IMR-90 (cell line): ENCODE measurements at places on chromosomes 3 and 15. TPM values are rescaled to one million over a fixed set of nuclear protein-coding genes. Genes with fewer than 3 reads are reported as not detected.

GRCh38 chr3:131549340-131549739 is 46.6 kb upstream of the MRPL3 start:
- DNase-seq, result no peak

- no peak for DNase-seq
Observed at GRCh38 chr3:14539384-14539741, 779 bp downstream of the GRIP2 start.

DNA sequence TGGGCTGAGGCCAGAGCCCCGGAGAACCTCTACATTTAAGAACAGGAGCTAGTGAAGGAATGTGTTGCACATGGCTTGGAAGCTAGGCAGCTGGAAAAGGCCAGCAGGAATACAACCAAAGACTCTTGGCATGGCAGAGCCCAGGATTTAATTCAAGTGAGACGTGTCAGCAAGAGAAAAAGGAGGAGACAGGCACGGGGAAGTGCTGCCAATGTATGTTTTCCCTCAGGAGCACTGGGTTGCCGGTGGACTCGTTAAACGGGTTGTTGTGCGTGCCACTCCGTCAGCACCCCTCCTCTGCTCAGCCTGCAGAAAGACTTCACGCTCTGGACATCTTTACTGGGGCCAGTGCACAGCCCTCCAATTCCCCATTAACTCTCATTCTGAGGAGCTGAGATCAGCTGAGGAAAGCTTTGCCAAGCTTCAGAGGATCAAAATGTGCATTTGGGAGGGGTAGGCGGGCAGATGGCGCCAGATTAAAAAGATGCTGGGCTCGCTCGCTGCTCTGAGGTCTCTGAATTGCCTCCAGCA is 103.7 kb downstream of the PDZRN3 start:
- peak; percentile 16 for DNase-seq

- no peak for DNase-seq
Observed at GRCh38 chr3:119944091-119944490, 150.2 kb downstream of the GSK3B start.

- no peak for DNase-seq
Observed at GRCh38 chr3:65728138-65728537, 310.6 kb downstream of the MAGI1 start.

- no peak for DNase-seq
Observed at GRCh38 chr3:194387276-194387675, 11.8 kb downstream of the GP5 start.

DNA sequence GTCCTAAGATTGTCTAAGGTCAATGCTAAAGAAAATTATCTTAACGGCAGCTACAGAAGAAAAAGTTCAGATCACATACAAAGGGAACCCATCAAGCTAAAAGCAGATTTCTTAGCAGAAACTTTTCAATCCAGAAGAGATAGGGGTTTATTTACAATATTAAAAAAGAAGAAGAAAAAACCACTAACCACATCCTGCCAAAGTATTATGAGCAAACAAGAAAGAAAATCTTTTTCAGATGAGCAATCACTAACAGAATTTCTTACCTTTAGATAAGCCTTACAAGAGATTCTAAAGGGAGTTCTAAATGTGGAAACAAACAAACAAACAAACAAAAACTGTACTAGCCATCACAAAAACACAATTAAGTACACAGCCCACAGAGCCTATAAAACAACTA is 1015.8 kb upstream of the EPHA6 start:
- DNase-seq, result no peak

- no peak for DNase-seq
Observed at GRCh38 chr3:48927928-48928327, 9.3 kb downstream of the ARIH2 start.

DNA sequence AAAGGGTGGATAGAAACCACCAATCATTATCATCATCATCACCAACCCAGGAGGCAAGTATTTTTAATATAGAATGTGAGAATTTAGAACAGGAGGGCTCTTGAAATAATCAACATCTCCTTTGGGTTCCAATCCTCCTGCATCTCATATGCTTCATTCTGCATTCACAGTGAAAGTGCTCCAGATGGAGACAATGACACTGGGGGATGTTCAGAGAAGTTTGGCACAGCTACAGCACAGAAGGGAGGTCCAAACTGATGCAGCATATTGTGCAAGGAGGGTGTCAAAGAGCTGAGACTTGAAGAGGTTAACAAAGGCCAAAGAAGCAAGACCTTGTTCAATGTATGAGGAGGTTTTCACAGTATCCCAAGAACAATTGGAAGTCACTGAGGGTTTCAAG is 767.1 kb downstream of the NTRK3 start:
- no peak for DNase-seq

The GP9 gene
- not detected in 2 replicates for polyA plus RNA-seq

The TGM4 gene
- polyA plus RNA-seq, result 0.03 and 0.10 TPM in 2 replicates

The ASB14 gene
- polyA plus RNA-seq, result not detected in 2 replicates

The STRA6 gene
- polyA plus RNA-seq, result 0.14 and 0.17 TPM in 2 replicates

The PLA2G4F gene
- not detected in 2 replicates for polyA plus RNA-seq

The AADAC gene
- polyA plus RNA-seq, result not detected in 2 replicates

The SERINC4 gene
- polyA plus RNA-seq, result 0.09 TPM in 1 of 2 replicates, not detected in the other

The ALDH1A3 gene
- polyA plus RNA-seq, result 2.9 and 3.1 TPM in 2 replicates

The ZNF35 gene
- 2.9 and 3.8 TPM in 2 replicates for polyA plus RNA-seq
